ENCODE measurements at places on chromosomes 2 and 18.
A peak's percentile ranks its signal among the peaks of the same experiment; 100 is the strongest.

DNA sequence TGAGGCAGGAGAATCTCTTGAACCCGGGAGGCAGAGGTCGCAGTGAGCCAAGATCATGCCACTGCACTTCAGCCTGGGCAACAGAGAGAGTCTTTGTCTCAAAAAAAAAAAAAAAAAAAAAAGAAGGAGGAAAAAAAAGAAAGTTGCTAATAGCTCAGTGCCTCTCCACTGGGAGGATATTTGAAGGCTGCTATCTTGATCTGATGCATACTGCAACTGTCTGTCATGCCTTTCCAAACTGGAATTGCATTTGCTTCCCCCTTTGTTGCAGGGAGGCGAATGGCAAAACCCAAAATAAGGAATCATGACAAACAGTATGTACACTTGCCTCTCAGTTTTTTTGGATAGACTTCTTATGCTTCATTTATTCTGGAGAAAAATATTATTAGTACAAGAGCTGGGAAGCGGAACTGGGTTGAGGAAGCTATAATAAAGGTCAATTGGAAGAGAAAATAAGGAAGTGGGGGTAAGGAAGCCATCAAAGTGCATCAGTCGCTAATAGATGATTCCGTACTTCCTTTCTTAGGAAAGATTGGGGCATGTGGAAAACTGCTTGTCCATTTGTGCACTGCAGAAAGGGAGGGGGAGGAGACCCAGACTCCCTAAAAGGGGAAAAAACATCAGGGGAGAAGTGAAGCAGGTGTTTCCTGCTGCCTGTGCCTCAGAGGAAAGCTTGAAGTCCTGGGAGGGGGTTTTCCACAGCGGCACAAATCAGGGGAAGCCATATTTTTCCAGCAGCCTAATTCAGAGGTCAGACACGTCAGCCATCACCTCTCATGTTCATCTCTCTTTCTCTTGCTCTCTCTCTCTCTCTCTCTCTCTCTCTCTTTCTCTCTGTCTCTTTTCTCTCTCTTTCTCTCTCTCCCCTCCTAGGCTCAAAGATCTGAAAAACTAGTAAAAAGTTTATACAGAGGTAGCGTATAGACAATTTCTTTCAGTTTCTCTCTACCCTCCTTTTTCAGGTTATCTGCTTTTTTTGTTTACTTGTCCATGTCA, 301.4 kb upstream of the TNP1 start:
- no peaks in the 10 kb centered on the region for H3K27me3 ChIP-seq
- no peaks in the 10 kb centered on the region for H3K36me3 ChIP-seq
- no peak overlapping the region for H3K27ac ChIP-seq
- DNase-seq, result no peak

DNA sequence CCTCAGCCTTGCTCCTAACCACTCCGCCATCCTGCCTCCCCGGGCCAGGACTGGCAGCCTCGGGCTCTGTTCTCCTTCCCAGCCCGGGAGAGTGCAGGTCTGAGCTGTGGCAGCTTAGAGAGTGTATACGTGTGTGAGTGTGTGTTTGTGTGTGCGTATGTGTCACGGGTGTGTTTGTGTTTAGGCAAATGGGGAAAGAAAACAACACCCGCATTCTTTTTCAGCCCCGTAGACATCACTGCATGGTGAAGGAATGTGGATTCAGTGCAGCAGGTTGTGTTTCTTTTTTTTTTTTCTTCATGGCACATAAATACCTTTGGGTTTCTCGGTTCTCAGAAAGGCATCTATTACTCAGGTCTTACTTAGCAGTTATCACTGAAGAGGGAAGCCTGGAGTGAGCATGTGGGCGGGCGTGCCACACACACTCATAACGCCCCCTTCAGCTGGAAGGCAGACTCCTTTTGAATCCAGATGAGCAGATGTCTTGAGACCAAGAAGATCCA, 44.2 kb downstream of the GLI2 start:
- H3K4me1 ChIP-seq, result peaks cover 61% of the 10 kb centered on the region
- H3K4me3 ChIP-seq, result no peak overlapping the region
- peak overlapping the region; percentile 44 for H3K27ac ChIP-seq
- no peaks in the 10 kb centered on the region for H3K36me3 ChIP-seq

DNA sequence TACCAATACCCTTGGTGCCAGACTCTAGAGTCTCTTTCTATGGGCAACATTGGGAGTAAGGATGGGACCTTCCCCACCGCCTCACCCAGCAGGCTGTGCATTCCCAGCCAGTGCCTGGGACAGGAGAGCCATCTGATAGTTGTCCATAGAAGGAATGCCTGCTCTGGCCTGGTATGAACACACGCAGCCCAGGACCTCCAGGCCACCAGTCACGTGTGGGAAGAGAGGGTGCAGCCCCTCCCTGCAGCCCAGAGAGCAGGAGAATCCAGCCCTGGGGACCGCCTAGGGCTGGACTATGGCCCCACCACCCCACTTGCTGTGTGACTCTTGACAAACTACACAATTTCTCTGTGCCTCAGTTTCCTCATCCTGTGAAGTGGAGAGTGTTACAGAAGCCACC, 52.5 kb upstream of the ID2 start:
- no peaks in the 10 kb centered on the region for H3K36me3 ChIP-seq
- no peaks in the 10 kb centered on the region for H3K27me3 ChIP-seq
- no peaks in the 10 kb centered on the region for H3K4me1 ChIP-seq
- no peak overlapping the region for H3K27ac ChIP-seq
- H3K4me3 ChIP-seq, result no peak overlapping the region

DNA sequence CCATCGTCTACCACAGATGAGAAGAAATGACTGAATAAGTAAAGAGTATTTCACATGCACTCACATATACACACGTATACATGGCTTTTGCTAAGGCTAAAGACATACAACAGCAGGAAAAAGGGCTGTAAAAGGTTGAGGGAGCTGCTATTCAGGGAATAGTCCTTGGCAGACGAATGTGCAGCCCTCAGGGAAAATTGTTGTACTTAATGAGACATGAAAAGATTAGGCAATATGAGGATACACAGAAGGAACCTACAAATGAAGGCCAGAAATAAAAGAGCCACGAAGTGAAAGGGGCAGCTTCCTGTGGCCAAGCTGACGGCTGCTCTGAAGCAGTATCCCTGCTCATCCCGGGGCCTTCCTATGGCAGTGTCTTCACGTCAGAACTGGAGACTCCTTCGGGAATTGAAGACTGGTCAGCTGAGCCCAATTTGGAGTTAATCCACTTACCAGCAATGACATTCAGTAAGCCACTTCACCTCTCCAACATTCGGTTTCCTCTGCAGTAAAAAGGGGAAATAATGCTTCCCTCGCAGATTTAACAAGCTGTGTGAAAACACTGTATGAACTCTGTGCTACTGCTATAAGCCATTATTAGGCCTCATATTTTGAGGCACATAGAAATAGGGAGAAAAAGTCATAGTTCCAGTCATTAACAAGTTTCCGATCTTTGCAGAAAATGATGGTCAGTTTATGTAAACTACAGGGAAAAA, 221.8 kb downstream of the STK39 start:
- no peaks in the 10 kb centered on the region for H3K27me3 ChIP-seq
- no peak overlapping the region for H3K27ac ChIP-seq
- DNase-seq, result no peak
- H3K4me1 ChIP-seq, result no peaks in the 10 kb centered on the region
- no peaks in the 10 kb centered on the region for H3K36me3 ChIP-seq
- H3K4me3 ChIP-seq, result no peak overlapping the region

- DNase-seq, result no peak
- H3K36me3 ChIP-seq, result no peaks in the 10 kb centered on the region
- no peak overlapping the region for H3K4me3 ChIP-seq
- H3K27ac ChIP-seq, result no peak overlapping the region
Observed at GRCh38 chr18:7630731-7631442, 63.8 kb downstream of the PTPRM start.

DNA sequence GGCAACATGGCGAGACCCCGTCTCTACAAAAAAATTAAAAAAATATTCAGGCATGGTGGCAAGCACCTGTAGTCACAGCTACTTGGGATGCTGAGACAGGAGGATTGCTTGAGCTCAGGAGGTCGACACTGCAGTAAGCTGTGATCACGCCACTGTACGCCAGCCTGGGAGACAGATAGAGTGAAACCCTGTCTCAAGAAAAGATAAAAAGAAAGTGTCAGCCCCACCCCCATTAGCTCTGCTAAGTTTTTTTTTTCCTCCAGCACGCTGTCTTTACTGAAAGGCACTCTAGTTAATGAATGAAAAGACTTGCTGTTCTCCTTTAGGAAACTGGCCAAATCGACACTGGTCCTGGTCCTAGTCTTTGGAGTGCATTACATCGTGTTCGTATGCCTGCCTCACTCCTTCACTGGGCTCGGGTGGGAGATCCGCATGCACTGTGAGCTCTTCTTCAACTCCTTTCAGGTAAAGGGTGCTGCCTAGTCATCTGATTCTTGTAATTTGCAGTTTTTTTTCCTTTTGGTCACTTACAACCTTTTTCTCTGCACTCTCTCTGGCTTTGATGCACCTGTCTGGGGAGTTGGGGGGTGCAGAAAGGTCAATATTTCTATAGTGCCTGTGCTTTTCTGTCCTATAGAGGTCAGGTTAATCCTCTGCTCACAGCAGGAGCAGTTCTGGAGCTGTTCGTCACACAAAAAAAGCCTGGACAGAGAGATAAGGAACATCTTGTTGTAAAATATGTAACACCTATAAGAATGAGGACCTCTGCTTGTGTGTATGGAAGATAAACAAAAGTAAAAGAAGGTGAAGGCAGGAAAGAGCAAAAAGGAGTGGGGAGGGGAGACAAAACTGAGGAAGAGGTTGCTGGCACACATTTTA, 82.3 kb downstream of the PTH2R start:
- DNase-seq, result no peak
- no peaks in the 10 kb centered on the region for H3K36me3 ChIP-seq
- no peaks in the 10 kb centered on the region for H3K27me3 ChIP-seq
- H3K4me1 ChIP-seq, result no peaks in the 10 kb centered on the region

- H3K27ac ChIP-seq, result no peak overlapping the region
- no peaks in the 10 kb centered on the region for H3K36me3 ChIP-seq
- peaks cover 10% of the 10 kb centered on the region for H3K27me3 ChIP-seq
- peaks cover 12% of the 10 kb centered on the region for H3K4me1 ChIP-seq
- DNase-seq, result peak; percentile 52
Observed at GRCh38 chr2:238950551-238950950, 102.7 kb downstream of the TWIST2 start.
